ENCODE measurements at places on chromosomes 7 and 10.

GRCh38 chr10:65430979-65431378, 1494.9 kb upstream of the LRRTM3 start:
- DNase-seq = no peak

DNA sequence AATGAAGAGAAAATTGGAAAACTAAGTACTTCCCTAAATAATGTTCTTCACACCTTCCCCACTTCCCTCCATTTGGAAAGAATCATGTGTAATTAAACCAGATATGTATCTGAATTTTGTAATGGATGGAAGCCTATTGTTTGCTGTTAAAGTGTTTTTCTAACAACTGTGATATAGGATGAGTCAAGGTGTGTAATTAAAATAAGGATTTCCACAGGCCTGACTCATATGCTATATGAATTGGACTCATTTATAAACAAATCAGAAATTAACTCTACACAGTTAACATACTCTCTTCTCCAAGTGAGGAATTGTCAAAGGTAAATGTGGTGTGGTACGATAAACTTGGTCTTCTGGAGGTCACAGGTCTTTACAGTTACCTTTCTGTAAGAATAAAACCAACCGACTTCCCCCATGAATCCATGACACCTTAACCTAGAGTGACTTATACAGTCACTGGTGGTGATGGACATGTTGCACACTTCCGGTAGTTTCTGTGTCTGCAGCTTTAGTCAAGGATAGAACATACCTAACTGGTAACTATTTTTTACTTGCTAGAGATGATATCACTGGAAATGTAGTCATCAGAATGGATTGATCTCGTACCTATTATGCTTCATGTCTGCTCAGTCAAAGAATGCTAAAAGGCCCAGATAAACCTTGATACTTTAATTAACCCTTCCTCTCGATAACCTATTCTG, 12.8 kb downstream of the PNLIPRP3 start:
- no peak for DNase-seq

GRCh38 chr10:104274762-104275721, 6.1 kb downstream of the GSTO2 start:
- DNase-seq = peak; percentile 34

DNA sequence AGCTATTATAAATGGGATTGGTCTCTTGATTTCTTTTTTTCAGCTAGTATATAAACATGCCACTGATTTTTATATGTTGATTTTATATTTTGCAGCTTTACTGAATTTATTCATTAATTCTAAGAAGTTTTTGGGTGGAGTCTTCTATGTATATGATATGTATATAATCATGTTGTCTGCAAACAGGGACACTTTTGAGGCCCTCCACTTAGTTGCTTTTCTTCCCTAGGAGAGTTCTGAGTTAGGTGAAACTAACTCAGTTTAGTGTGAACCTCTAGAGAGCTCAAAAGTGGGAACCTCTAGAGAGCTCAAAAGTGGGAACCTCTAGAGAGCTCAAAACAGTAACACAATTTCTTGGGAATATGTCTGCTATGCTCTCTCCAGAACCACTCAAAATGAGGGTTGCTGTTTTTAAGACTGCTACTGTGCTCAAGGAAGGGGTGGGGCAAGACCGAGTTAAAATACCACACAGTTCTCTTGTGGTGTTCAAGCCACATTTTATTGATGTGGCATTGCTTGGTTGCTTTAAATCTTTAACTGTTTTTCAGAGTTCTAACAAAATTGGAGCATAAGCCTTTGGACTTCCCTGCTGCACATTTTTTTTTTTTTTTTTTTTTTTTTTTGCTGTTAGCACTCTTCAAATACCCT, 13.2 kb downstream of the CCDC7 start:
- no peak for DNase-seq

- no peak for DNase-seq
These were observed 50.3 kb upstream of the CABCOCO1 start for GRCh38 chr10:61612450-61612849.

DNA sequence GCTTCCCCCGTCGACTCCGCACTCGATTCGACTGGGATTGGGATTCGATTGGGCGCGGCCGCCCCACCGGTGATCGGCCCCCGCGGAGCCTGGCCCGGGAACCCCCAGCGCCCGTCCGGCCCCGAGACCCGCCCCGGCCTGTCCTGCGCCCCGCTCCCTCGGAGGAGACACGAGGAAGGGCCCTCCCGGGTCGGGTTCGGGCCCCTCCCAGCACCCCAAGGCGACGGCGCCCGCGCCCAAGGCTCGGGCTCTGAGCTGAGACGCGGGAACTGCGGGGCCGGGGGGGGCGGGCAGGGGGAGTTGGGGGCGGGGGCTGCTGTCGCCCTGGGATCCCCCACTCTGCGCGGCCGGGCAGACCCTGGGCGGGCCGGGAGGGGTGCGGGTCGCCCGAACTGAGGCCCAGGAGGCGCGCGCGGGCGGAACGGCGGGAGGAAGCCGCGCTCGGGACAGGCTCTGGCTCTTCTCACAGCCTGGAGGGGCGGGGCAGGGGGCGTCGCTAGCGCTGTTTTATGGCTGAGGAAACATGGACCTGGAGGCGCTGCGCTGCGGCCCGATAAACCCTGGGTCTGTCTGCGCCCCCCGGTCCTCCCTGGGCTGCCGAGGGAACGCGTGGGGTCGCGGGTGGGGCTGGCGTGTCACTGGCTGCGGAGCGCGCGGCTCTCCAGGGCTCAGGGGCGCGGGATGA, 1.7 kb upstream of the NKX6-2 start:
- DNase-seq = no peak

DNA sequence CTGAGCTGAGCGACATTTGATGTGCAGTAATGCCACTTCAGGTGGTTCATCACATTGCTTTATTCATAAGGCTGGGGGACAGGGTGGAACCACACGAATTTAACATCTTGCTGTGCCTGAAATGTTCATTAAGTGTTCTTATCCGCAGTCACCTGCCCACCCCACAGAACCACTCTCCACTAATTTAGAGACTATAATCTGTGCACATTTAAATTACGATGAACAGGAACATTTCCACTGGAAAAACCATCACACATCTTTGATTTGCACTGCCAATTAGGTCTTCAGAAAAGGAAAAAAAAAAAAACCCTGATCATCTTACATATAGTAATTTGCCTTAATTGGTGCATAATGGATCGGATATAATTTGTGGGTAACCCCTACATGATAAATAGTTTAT, 2.3 kb downstream of the CDCA7L start:
- no peak for DNase-seq

GRCh38 chr7:121301446-121302213, 27.2 kb upstream of the WNT16 start:
- peak; percentile 66 for DNase-seq

DNA sequence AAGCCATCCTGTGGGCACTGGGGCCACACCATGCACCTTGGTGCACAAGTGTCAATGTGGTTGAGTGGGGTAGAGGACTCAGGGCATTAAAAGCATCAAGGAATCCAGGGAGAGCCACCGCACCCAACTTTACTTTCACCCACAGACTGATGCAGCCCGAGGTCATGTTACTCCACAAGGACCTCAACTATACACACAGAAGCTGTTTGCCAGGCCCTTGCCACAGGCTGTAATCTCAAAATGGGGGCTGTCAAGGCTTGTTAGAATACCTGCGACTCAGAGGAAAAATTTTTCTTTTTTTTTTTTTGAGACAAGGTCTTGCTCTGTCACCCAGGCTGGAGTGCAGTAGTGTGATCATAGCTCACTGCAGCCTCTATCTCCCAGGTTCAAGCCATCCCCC, 26.5 kb upstream of the KCTD7 start:
- DNase-seq = no peak

DNA sequence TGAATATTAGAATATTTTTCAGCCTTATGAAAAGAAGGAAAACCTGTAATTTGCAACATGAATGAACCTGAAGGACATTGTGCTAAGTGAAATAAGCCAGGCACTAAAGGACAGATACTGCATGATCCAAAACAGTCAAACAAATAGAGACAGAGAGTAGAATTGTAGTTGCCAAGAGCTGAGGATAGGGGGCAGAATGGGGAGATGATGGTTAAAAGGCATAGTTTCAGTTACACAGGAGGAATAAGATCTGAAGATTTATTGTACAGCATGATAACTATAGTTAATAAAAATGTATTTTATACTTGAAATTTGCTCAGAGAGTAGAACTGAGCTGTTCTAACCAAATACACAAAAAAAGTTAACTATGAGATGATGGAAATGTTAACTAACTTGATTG, 149.0 kb upstream of the TMEM106B start:
- DNase-seq = no peak

GRCh38 chr10:115941361-115941771, 331.6 kb downstream of the GFRA1 start:
- DNase-seq = no peak

DNA sequence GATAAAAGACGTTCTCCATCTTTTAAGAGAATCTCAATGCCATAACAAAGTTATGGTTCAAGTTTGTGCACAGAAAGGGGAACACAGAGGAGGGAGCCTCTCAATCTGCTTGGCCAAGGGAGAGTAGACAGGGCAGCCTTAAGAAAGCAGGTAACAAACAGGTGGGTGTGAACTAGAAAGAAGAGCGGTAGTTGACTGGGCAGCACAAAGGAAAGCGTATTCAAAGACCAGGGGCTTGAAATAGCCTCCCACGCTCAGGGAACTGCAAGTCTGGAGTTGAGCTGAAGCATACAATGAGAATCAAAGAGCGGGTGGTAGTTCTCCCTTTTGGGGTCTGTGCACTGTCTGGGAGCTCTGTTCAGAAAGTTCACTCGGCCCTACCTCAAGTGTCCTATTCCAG, 18.9 kb upstream of the MACC1 start:
- no peak for DNase-seq

GRCh38 chr10:61855771-61856170, 45.7 kb upstream of the ARID5B start:
- DNase-seq = no peak
